ENCODE measurements at places on chromosomes 1 and 21. TPM values are rescaled to one million over a fixed set of nuclear protein-coding genes. Genes with fewer than 3 reads are reported as not detected.

GRCh38 chr1:1082239-1082775 lies 8.2 kb upstream of the RNF223 start:
- no peak for DNase-seq

DNA sequence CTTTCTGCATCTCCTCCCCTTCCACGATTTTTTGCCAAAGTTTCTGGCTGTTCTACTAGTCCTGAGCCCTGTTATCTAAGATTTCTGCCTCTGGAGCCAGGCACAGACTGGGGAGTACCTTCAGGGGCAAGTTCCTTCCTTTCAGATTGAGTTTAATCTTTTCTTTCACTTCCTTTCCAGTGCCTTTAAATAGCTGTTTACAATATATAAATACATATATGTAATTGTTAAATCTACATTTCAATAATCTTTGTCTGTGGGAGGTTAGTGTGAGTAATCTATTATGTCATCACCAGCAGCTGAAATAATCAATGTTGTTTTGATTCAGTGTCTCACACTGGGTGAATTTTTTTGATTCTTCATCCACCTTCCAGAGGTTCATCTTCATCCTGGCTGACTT lies 31.8 kb downstream of the DIPK1A start:
- no peak for DNase-seq

DNA sequence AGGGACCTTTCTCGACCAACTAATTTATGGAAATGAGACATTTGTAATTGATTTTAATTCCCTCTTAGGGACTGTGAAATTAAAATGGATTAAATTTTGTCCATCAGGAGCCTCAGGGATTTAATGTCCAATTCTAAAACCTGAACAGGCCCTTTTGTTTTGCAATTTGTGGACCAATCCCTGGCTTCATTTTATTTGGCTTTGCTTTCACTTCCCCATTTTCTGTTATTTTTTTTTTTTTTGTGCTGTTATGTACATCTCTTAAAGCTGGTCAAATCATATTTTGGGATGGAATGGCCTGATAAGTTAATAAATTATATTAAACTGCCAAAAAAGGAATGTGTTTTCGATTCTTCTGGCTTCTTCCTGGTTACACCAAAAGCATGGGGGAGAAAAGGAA lies 28.9 kb downstream of the ZSCAN20 start:
- DNase-seq, result no peak

The ASCL5 gene
- total RNA-seq, result not detected

GRCh38 chr1:64850846-64851245 lies 106.0 kb downstream of the RAVER2 start:
- no peak for DNase-seq

The WNT4 gene
- not detected for total RNA-seq

- no peak for DNase-seq
Measured at GRCh38 chr1:116981521-116982037, 20.0 kb upstream of the CD101 start.

DNA sequence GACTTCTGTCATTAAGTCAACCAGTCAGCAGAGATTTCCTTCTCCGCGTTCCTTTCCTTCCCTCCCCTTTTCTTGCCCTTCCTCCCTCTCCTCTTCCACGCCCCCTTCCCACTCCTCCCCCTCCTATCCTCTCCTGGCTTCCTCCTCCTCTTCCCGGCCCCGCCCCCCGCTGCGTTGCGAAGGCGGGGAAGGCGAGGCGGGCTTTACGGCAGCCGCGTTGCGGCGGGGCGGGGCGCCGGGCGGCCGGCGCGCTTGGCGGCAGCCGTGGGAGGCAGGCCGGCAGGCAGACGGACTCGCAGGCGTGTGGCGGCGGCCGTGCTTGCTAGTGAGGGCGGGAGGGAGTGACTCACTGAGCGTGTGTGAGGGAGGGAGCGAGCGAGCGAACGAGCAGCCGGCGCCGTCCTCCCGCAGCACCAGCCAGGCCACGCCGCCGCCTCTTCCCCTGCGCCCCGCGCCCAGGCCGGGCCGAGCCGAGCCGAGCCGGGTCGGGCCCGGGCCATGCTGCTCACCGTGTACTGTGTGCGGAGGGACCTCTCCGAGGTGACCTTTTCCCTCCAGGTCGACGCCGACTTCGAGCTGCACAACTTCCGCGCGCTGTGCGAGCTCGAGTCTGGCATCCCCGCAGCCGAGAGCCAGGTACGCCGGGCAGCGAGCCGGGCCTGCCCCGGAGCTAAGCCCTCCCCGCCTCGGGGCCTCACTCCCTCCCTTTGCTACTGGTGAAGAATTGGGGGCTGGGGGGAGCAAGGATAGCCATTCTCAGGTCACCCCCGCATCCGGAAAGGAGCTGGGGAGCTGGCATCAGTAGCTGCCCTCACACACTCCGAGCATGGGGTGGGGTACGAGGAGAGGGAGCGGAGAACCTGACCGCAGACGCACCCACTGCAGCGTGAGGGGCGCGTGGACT lies at the start of gene DDI2:
DDI2 (plus strand) TSS at position 286 of the 904 bp plus-strand sequence; CDS start at position 499, 213 bp downstream.
- peak; percentile 86 for DNase-seq

GRCh38 chr1:230025686-230026085 lies 41.4 kb upstream of the GALNT2 start:
- no peak for DNase-seq

The DTL gene
- 43.1 TPM for total RNA-seq

DNA sequence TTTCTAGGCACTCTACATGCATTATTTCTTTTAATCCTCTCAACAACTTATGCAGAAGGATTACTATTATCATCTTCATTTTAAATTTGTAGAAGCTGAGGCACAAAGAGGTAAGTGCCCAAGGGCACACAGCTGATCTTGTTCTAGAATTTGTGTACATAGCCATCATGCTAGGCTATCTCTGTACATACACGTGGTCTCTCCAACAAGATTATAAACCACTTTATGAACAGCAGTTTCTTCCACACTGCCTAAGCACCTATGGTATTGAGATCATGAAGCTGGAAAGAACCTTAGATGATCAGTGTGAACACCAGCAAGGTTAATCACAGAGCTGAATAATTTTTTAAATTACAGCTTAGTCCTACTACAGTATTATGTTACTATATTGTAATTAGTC lies 28.9 kb downstream of the UCHL5 start:
- DNase-seq, result no peak

The TSPAN1 gene
- 1.2 TPM for total RNA-seq

The LEFTY1 gene
- 0.29 TPM for total RNA-seq
